ENCODE measurements at places on chromosomes 4 and X. TPM values are rescaled to one million over a fixed set of nuclear protein-coding genes. Genes with fewer than 3 reads are reported as not detected.

DNA sequence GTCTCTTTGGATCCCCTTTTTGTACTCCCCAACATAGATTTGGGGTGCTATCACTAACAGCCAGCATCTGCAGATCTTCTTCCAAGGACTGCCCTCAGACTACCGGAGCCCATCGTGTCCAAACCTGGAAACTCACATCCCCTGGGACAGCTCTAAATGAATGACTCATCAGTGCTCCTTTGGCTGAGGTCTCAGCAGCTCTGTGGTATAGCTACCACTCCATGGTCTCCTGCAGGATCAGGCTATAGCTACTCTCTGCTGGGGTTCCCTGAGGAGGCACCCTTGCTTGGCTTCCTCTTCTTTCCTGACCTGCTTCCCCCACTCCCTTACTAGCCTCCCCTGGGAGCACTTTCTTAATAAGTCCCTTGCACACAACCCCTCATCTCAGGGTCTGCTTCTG lies 97.5 kb upstream of the PRPS2 start:
- no peaks in the 10 kb centered on the region for H3K4me1 ChIP-seq
- DNase-seq, result no peak
- no peak overlapping the region for H3K27ac ChIP-seq
- no peak overlapping the region for H3K4me3 ChIP-seq
- H3K27me3 ChIP-seq, result no peaks in the 10 kb centered on the region

Gene ETDB
- not detected for total RNA-seq

Gene IL1RAPL1
- 0.20 TPM for total RNA-seq

- no peak for DNase-seq
- H3K36me3 ChIP-seq, result no peaks in the 10 kb centered on the region
- H3K27ac ChIP-seq, result no peak overlapping the region
- H3K4me1 ChIP-seq, result no peaks in the 10 kb centered on the region
- no peak overlapping the region for H3K4me3 ChIP-seq
Observed at GRCh38 chr4:244471-244870, 60.8 kb downstream of the ZNF732 start.

Gene MAGED4
- 1.4 TPM for total RNA-seq

Gene COL4A5
- total RNA-seq, result 1.1 TPM

Gene COL25A1
- 0.24 TPM for total RNA-seq

DNA sequence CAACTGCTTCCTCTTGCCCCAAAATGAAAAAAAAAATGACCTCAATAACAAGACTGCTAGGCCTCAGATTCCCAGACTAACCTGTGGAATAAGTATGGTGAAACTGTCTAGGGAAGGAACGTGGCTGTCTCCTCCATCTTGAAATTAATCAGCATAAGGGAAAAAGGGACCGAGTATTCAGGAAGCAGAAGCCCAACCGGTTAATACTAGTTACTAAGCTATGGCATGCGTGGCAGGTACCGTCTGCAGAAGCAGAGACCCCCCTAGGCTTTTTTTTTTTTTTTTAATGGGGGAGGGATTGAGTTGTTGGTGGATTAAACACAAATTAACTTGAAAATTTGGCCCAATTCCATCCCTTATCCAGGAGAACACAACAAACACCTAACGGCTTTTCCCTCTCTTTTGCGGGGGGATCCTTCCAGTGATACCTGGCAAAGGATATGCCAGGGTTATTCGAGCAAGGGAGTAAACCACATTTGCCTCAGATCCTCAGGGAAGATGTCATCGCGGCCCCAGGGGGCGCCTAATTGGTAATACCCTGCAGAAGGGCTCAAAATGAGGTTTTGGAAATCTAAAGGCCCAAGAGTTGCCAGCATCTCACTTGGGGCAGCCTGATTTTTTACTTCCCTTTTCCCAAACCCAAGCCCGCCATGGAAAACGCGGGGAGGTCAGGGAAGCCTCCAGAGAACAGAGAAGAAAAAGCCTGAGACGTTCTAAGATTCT lies 893 bp downstream of the RLIM start:
- H3K4me3 ChIP-seq, result peak overlapping the region; percentile 55
- no peaks in the 10 kb centered on the region for H3K36me3 ChIP-seq
- no peaks in the 10 kb centered on the region for H3K4me1 ChIP-seq
- DNase-seq, result no peak

- no peaks in the 10 kb centered on the region for H3K4me1 ChIP-seq
- no peak for DNase-seq
- no peak overlapping the region for H3K4me3 ChIP-seq
- H3K27ac ChIP-seq, result no peak overlapping the region
Observed at GRCh38 chr4:185344743-185345538, 50.8 kb downstream of the LRP2BP start.

Data from pancreas (tissue), 10 donors.